ENCODE measurements at places on chromosomes 7 and 10.

DNA sequence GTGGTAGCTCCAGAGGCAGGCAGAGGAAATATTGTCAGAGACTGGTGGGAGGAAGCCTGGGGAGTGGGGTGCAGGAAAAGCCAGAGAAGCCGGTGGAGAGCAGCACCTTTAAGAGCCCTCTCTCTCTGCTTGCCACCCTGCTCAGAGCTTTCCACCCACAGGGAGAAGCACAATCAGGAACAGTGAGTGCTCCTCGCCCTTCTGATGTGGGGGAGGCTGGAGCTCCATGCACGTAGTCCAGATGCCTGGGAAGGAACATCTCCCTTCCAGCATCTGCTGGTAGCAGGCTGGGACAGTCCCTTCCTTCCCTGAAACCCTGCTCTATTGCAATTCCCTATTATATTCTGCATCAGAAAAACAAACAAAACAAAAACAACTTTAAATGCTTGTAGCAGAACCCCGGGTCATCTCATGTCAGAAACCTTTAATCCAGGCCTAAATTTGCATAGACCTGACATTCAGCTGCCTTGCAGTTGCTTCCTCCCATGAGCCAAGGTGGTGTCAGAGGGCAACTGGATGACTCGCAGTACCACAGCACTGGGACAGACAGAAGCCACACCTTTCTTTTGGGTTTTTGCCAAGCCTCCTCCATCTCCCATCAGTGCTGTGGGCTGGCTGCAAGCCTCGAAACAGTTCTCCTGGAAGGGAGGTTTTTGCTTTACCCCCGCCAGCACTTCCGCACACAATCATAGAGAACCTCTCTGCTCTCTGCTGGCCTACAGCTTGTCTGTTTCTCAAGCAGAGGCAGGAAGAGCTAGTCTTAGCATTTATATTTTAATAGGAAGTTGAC, 13.1 kb downstream of the AVPI1 start:
- no peak for DNase-seq

- no peak for DNase-seq
Observed at GRCh38 chr10:34780818-34781380, 34.2 kb downstream of the PARD3 start.

DNA sequence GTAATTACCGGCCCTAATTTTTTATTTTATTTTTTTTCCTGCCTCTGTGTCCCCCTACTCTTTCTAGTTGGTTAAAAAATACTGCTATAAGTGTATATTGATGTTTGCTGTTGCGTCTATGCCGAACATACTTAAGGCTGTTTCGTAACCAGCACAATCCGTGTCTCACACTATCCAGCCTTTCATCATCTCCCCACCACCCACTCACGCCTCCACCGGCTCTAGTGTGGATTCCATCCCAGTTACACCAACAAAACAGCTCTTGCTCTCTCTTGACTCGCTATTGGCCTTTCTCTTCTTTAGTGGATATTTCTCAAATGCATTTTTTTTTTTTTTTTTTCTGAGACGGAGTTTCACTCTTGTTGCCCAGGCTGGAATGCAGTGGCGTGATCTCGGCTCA, 70.1 kb upstream of the CAMK1D start:
- DNase-seq: no peak

DNA sequence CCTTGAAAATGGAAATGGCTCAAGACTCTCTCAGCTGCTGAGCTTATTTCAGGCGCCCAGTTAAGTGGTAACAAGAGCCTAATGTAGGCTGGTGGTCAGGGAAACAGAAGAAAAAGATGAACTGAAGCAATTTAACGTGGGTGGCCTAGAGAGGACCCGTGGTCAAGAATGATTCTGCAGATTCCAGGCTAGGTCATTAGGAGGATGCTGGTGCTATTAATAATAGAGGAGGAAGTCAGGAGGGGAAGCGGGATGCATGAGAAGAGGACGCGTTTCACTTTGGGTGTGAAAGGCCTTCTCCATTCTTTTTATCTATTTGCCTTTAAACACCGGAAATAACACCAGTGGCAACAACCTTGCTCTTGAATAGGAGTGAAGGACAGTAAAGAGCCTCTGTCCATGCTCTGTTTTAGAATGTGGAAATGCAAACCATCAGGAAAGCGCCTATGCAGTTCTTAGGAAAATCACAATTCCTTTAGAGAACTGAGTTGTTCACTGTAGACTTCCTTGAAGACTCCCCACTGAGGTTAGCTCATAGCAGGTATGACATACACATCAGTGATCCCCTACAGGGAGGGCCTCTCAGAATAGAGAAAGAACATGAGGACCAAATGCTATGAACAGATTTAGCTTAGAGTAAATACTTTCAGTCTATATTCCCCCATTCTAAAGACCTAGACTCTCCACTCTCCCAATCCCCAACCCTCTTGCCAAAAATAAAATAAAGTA, 8.6 kb downstream of the LIPA start:
- no peak for DNase-seq

DNA sequence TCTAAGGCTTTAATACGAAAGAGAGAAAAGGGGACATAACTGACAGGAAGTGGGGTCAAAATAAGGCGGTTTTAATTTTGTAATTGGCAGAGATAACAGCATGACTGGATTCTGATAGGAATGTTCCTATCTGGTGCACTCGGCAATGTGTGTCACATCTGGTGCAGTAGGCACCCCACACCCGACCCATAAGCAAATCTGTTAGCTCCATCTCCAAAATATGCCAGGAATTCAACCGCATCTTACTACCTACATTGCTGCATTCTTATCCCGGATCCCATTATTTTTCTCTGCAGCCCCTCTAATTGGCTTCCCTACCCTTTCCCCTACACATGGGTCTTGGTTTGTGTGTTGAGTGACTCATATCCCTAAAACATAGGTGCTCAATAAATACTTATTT, 19.1 kb upstream of the GALNT11 start:
- no peak for DNase-seq

DNA sequence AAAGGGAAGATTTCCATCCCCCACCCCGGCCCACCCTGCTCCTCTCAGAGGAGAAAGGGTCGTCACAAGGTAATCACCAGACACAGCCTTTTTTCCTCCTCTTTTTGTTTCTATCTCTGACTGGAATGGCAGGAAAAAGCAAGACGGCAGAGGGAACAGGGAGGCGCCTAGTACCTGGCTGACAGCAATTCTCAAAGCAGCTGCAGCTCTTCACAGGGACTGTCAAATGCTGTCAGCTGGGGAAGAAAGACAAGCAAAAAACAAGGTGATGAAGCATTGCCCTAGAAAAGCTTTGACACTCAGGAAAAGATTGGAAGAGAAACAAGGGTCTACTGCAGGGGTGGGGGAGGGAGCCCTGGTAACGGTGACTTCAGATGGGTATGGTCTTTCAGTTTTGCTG, 52.7 kb downstream of the GNA12 start:
- DNase-seq: no peak

DNA sequence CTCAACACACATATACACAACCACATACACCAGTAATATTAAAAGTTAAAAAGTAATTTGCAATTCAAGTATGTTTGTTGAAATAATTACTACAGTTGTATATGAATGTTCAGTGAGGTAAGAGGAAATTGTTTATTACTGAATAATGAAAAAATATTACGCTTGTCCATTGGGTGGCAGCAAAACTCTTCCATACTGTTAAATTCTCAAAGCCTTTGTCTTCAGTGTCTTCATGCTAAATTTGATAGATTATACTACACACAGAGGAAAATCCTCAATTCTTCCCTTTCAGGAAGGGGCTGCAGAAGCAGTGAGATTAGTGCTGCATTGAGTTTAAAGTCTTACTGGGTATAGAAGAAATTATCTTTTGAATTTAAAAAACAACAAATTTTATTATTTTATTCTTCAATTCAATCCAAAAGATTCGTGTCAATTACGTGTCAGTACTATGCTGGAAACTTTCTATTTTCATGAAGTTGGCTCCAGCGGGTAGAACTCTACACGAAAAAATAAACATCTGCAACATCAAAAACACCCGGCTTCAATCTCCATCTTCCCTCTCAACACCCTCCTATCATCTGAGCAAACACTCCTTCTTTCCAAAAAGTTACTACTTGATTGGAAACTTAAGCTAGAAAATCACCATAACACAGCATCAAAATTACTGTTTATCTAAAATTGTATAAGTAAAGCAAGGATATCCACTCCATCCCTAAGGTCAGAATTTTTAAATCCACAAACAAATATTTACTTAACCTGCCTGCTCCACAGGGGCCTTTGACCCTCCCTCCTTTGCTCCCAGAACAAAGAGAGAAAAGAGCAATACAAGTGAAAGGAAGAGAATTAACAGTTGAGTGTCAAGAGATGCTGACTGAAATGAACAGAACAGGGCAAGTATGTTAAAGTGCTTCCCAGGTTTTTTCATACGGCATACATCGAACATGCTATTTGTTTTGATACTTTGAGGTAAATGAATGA, 37.0 kb upstream of the TES start:
- no peak for DNase-seq

DNA sequence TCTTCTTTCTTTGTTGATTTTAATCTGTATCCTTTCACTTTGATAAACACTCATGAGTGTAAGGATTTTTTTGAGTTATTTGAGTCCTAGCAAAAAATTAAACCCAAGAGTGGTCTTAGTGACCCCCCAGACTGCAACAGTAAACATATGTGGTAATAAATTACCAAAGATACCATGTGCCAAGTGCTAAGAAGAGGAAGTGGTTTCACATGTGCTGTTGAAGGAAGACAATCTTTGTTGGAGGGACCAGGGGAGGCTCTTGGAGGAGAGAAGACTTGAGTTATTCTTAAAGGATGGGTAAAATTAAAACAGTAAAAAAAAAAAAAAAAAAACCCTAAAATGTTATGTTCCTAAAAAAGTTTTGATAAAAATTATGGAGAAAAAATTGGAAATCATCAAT, 150.2 kb downstream of the SEC23IP start:
- no peak for DNase-seq

DNA sequence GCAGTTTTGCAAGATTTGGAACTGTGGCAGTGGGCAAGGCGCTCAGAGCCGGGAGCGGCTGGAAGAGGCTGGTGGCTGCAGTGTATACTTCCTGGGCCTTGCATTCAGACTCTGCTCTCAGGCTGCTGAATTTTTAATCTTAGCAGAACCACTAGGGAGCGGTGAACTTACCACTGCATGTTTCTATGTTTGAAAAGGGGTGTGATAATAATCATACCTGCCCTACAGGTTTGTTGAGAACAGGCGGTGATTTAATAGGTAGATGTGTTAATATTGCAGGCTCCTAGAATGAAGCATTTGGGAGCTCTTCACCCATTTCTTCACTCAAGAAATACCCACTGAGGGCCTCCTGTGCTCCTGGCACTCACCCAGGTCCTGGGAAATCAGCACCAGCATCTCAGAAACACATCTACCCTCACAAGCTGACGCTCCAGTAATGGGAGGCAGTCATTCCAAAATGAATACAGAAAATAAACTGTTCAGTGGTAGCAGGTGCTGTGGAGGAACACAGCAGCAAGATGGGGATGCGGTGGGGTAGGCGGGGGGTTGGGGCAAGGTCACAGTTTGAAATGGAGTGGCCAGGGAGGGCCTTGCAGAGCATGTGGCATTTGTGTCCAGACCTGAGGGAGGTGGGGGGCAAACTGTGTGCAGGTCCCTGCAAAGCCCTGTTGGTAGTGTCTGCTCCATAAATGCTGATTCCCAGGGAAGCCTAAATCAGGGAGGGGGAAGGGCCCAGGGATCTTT, 41.0 kb downstream of the VWA2 start:
- DNase-seq: no peak

DNA sequence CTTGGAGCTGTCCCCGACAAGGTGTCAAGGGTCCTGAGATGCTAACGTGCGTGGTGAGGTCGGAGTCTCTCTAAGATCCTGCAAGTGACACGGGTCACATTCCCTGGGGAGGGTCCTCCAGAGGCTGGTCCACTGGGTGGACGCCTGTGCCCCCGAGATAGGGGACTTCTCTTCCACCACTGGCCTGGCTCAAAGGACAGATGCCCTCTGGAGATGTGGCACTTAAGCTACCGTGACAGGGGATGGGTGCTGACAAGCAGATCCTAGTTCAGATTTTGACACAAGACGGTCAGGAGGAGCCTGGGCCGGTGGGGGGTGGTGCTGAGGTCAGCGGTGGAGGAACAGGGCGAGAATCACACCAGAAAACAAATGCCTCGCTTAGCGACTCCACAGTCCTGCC, 178.0 kb downstream of the ADARB2 start:
- no peak for DNase-seq

- no peak for DNase-seq
Observed at GRCh38 chr7:150397346-150398107, 18.4 kb downstream of the ZNF775 start.

DNA sequence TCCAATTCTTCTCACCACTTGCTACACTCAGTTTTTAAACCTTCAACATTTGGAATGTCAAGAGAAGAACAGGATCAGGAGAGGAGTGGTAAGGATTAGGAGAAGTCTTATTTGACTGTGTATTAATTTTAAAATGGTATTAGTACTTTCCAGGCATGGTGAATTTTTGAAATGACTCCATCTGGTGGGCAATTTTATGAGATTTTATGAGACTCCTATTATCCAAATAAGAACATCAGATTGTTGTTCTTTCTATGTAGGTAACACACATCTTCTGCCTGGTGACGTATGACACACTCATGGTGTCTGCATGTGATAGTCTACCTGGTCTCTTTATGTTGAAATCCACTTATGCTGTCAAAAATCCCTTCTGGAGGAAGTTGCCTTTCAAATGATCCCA, 51.0 kb downstream of the SLC13A1 start:
- no peak for DNase-seq

DNA sequence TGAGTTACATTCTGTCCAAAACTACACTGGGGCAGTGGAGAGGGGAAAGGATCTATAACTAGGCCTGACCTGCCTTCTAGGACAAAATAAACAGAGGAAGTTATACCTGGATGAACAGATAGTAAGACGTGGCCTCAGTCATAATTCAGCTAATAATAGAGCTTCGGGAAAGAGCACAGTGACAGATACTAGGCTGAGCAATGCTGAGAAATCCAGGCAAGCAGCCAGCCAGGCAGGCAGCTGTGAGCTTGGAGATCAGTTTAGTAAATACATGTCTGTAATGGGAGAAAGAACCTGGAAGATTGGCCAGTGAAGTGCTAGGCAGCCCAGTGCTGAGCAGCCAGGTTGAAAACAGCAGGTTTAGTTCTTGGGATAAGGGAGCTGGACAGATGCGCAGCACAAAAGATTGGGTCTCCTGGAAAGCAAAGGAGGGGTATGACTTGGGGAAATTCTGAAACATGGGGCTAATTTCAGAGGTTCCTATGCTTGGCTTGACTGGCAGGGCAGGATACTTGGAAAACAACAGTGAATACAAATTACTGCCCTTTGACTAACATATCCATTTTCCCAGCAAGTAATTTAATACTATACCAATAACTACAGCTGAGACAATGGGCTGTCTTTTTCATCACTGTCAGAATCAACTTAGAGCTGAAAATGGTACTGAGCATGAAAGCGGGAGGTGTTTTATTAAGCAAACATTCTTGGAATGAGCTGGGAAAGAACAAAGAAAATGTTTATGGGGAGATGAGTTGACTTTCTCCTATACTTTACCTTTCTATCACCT, 140.8 kb downstream of the DGKB start:
- no peak for DNase-seq

All from stimulated activated CD8-positive, alpha-beta memory T cell treated with anti-CD3 and anti-CD28 coated beads, Interleukin-7, amount 100 ng/mL, for 1 hour (primary cell).